CD8-positive, alpha-beta memory T cell (primary cell): ENCODE measurements at places on chromosomes 1 and 21. TPM values are rescaled to one million over a fixed set of nuclear protein-coding genes. Genes with fewer than 3 reads are reported as not detected.

The FCRL4 gene
- total RNA-seq, result not detected

The TRIM63 gene
- total RNA-seq, result not detected

The ACTN2 gene
- not detected for total RNA-seq

The CFHR2 gene
- not detected for total RNA-seq

The OR6K2 gene
- not detected for total RNA-seq

The TMEM82 gene
- total RNA-seq, result not detected

The HHAT gene
- 1.4 TPM for total RNA-seq

The FAM89A gene
- 12.1 TPM for total RNA-seq

The NUAK2 gene
- total RNA-seq, result 4.7 TPM

The FAM72C gene
- total RNA-seq, result 4.1 TPM

The FAAH gene
- 4.5 TPM for total RNA-seq

The CEPT1 gene
- 38.9 TPM for total RNA-seq

The NBPF4 gene
- 0.15 TPM for total RNA-seq

The CD160 gene
- 24.6 TPM for total RNA-seq

The EXTL1 gene
- total RNA-seq, result not detected

The TRIM45 gene
- 1.3 TPM for total RNA-seq

The BCL2L15 gene
- 1.9 TPM for total RNA-seq
